Esophagus mucosa (tissue), 1 donor: ENCODE measurements at places on chromosomes 3 and 15. TPM values are rescaled to one million over a fixed set of nuclear protein-coding genes. Genes with fewer than 3 reads are reported as not detected.

GRCh38 chr15:29904757-29905417 lies 82.6 kb upstream of the TJP1 start:
- no peak for ATAC-seq

- no peak for ATAC-seq
These were observed 80.9 kb downstream of the RAP2B start for GRCh38 chr3:153242896-153243295.

The SRGAP3 gene
- total RNA-seq: 5.2 TPM

GRCh38 chr3:134713671-134714070 lies 62.8 kb upstream of the KY start:
- ATAC-seq: no peak

DNA sequence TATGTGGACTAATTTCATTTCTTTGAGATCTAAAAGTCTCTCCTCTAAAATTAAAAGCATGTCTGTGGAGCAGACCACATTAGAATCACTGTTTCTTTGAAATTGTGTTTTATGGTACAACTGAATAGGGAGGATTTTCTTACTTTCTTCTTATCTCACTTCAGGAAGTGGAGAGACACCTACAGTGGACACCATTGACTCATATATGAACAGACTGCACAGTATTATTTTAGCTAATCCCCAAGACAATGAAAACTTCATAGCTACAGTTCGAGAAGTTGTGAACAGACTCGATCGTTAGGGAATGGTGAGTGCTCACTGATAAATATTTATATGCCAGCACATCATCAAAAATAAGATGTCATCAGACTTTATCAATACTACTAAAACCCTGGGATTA lies 58.3 kb downstream of the HMG20A start:
- peak; percentile 60 for ATAC-seq

The NFKBIZ gene
- 56.3 TPM for total RNA-seq

DNA sequence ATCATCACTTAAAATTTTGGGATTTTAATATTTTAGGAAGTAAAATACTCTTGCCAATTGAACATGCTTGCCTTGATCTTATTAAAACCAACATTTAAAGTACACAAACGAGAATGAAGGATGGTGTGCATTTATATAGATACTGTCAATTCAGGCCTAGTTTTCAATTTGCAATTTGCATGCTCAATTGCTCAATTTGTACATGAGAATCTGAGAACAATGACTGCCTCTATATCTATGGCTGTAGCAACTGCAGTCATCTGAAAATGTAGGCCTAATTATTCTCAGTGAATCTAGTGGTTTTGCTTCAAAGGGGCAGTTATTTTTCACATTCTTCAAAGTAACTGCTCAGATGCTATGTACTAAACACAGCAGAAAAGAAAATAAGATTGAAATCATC lies 18.8 kb downstream of the ZBBX start:
- no peak for ATAC-seq

The CSPG4 gene
- total RNA-seq: 1.9 TPM

GRCh38 chr15:53520996-53521395 lies 238.5 kb downstream of the WDR72 start:
- ATAC-seq: no peak

DNA sequence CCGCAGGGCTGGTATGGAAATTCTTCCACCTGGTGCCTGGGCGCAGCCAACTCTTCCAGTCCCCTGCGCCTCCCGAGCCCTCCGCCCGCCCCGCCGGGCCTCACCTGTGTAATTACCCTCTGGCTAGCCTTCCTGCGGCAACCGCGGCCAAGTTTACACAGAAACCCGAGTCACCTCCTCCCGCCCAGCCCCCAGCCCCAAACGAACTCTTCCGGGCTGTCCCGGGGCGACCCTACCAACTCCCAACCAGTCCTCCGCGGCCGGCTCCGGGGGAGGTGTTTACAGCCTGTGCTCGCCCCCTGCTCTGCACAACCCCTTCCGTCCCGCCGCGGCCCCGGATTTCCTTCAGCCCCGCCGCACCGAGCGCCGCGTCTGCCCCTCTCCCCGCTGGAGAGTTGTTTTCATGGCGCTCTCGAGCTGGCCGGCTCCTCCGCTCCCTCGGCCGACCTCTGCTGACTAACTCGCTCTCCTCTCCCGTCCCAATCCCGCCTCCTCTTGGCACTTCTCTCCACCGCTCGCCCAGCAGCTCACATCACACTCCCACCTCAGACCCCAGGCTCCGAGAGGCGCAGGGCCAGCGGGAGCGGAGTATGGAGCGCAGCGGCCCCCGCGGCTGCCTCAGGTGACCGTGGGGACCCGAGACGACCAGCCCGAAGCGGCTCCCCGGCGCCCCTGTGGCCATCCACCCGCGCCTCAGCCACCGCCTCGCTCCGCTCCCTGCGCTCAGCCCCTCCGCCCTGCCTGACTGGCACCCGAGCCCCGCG lies 538 bp downstream of the ATOSA start:
- peak; percentile 68 for ATAC-seq
